ENCODE measurements at places on chromosomes 4 and X.

GRCh38 chrX:40099055-40099958, 1.5 kb upstream of the BCOR start:
- H3K27me3 ChIP-seq, result no peaks in the 10 kb centered on the region
- no peaks in the 10 kb centered on the region for H3K36me3 ChIP-seq
- H3K4me3 ChIP-seq, result peak overlapping the region; percentile 72

GRCh38 chr4:119521268-119521667, 107.3 kb downstream of the PDE5A start:
- H3K4me1 ChIP-seq, result no peaks in the 10 kb centered on the region
- no peak overlapping the region for H3K4me3 ChIP-seq
- no peak for DNase-seq
- no peaks in the 10 kb centered on the region for H3K27me3 ChIP-seq
- H3K27ac ChIP-seq, result no peak overlapping the region
- peaks cover 24% of the 10 kb centered on the region for H3K36me3 ChIP-seq

DNA sequence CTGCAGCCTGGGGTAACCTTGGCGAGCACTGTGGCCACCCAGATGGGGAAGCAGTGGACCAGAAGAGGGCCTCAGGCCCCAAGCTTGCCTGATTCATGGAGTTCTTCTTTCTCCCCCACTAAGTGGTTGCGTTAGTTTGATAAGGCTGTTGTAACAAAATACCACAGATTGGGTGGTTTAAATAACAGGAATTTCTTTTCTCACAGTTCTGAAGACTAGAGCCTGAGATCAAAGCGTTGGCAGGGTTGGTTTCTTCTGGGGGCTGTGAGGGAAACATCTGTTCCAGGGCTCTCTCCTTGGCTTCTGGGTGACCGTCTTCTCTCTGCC, 105.7 kb upstream of the GATB start:
- no peak overlapping the region for H3K4me3 ChIP-seq
- DNase-seq, result no peak
- H3K4me1 ChIP-seq, result peaks cover 7% of the 10 kb centered on the region
- no peaks in the 10 kb centered on the region for H3K36me3 ChIP-seq

GRCh38 chr4:3874028-3874415, 107.8 kb downstream of the ADRA2C start:
- H3K27me3 ChIP-seq, result peaks cover 59% of the 10 kb centered on the region
- no peak overlapping the region for H3K4me3 ChIP-seq
- no peak overlapping the region for H3K27ac ChIP-seq
- DNase-seq, result no peak
- H3K36me3 ChIP-seq, result no peaks in the 10 kb centered on the region

GRCh38 chr4:52015366-52015765, 4.8 kb downstream of the LRRC66 start:
- H3K27me3 ChIP-seq, result no peaks in the 10 kb centered on the region
- H3K36me3 ChIP-seq, result no peaks in the 10 kb centered on the region
- H3K27ac ChIP-seq, result no peak overlapping the region
- DNase-seq, result no peak
- no peaks in the 10 kb centered on the region for H3K4me1 ChIP-seq
